ENCODE measurements at places on chromosomes 1 and 21. TPM values are rescaled to one million over a fixed set of nuclear protein-coding genes. Genes with fewer than 3 reads are reported as not detected.

GRCh38 chr1:147735423-147735822 is 25.0 kb downstream of the GJA5 start:
- no peak overlapping the region for H3K4me3 ChIP-seq
- H3K36me3 ChIP-seq, result no peaks in the 10 kb centered on the region
- no peaks in the 10 kb centered on the region for H3K4me1 ChIP-seq
- no peaks in the 10 kb centered on the region for H3K27me3 ChIP-seq
- H3K27ac ChIP-seq, result no peak overlapping the region
- DNase-seq, result no peak

- no peak overlapping the region for H3K4me3 ChIP-seq
- DNase-seq, result no peak
- no peaks in the 10 kb centered on the region for H3K27me3 ChIP-seq
- H3K27ac ChIP-seq, result no peak overlapping the region
- peaks cover 5% of the 10 kb centered on the region for H3K36me3 ChIP-seq
- no peaks in the 10 kb centered on the region for H3K4me1 ChIP-seq
These were observed 37.4 kb downstream of the PRDM2 start for GRCh38 chr1:13737398-13737797.

GRCh38 chr21:28927130-28927529 is 65.5 kb downstream of the LTN1 start:
- no peak overlapping the region for H3K4me3 ChIP-seq
- H3K36me3 ChIP-seq, result 0 out of 2 replicates have a peak, but pooled peaks cover 2% of the 10 kb centered on the region
- H3K4me1 ChIP-seq, result no peaks in the 10 kb centered on the region
- DNase-seq, result no peak
- no peak overlapping the region for H3K27ac ChIP-seq

GRCh38 chr1:21324368-21325141 is 34.3 kb upstream of the ECE1 start:
- no peaks in the 10 kb centered on the region for H3K27me3 ChIP-seq
- H3K36me3 ChIP-seq, result peaks cover 8% of the 10 kb centered on the region
- DNase-seq, result peak; percentile 91
- peak overlapping the region; percentile 95 for H3K27ac ChIP-seq
- H3K4me3 ChIP-seq, result no peak overlapping the region

- H3K4me3 ChIP-seq, result no peak overlapping the region
- peaks cover 11% of the 10 kb centered on the region for H3K4me1 ChIP-seq
- H3K27ac ChIP-seq, result no peak overlapping the region
- DNase-seq, result peak; percentile 95
- no peaks in the 10 kb centered on the region for H3K36me3 ChIP-seq
These were observed 212.6 kb downstream of the GREM2 start for GRCh38 chr1:240399381-240399780.

The KRTAP6-2 gene
- total RNA-seq, result not detected

The RSPH1 gene
- total RNA-seq, result not detected

The CRTC2 gene
- total RNA-seq, result 1.9 TPM
